ENCODE measurements at places on chromosomes 3 and 15. TPM values are rescaled to one million over a fixed set of nuclear protein-coding genes. Genes with fewer than 3 reads are reported as not detected.
A peak's percentile ranks its signal among the peaks of the same experiment; 100 is the strongest.

DNA sequence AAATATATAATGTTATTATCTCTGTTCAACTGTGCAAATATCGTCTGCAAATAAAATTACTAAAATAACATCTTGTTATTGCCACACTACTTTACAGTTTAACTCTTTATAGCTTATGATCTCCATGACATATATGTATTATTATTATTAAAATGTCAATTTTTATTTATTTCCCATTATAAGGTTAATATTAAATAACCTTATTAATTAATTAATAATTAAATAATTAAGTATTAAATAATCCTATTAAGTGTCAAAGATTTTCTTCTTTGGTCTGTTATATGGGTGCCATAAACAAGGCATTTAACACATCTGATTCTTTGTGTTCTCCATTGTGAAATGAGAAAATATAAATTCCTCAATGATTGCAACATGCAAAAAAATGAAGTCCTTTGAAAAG is 10.0 kb downstream of the BCHE start:
- no peak for DNase-seq

GRCh38 chr3:127819086-127819485 is 3.2 kb downstream of the MGLL start:
- DNase-seq: no peak

SYNPR gene
- total RNA-seq: not detected

GRCh38 chr3:157081626-157082210 is 78.2 kb downstream of the CCNL1 start:
- DNase-seq: peak; percentile 100

UBAP1L gene
- total RNA-seq: 4.5 TPM

TYRO3 gene
- total RNA-seq: 74.7 TPM

NDN gene
- 97.3 TPM for total RNA-seq

GRCh38 chr15:60576044-60576443 is 97.1 kb upstream of the ICE2 start:
- DNase-seq: no peak

CSTA gene
- not detected for total RNA-seq

CCK gene
- not detected for total RNA-seq

SLC6A11 gene
- 2.6 TPM for total RNA-seq

DNA sequence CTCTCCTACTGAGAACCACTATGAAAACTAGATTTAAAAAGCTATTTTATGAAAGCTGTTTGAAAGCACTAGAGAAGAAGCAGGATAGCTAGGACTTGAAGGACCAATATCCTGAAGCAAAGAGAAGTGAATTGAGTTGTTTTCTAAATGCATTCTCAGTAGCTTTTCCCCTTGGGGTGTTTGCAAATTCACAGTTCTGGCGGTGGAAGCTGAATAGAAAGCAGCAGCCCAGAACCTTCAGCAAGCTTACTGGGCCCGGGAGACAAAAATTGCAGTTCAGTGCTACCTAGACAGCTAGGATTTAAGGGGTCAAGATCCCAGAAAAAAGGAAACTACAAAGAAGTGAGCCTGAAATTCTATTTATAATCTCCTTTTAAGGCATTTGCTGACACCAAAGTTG is 31.3 kb upstream of the ANP32A start:
- DNase-seq: no peak

TM6SF1 gene
- total RNA-seq: 0.16 TPM

ARNT2 gene
- total RNA-seq: 57.1 TPM

DNA sequence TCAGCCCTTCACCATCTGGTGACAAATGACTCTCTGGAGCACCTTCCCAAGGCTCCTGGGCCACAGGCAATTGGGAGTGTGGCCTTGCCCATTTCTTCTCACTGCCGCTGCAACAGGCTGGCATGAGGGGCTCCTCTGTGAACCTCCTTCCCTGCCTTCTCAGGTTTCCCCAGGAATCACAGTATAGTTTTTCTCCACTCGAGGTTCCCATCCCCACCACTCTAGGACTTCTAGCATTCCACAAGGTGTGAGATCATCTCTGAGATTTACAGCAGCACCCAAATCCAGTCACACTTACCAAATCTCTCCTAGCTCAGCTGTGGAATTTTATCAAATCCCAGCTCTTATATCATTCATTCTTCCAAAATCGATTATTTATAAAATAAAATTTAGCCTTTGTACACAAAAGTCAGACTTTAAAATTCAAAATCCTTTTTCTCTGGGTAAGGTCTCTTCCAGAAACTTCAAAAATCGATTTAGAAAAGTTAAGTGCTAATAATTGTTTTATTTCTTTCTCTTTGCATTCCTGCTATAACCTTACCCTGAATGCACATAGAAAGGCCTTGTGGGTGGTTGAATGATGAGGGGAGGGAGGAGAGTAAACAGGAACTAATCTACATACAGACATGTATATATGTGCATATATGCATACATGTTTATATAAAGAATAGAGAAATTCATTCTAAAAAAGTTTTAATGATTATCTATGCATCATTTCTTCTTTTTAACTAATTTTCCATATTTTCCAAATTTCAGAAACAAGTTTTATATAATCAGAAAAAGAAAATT is 18.9 kb upstream of the ATP13A4 start:
- DNase-seq: no peak

GRCh38 chr3:158313338-158313927 is 203.5 kb downstream of the RSRC1 start:
- no peak for DNase-seq

PRICKLE2 gene
- total RNA-seq: 12.9 TPM

DNA sequence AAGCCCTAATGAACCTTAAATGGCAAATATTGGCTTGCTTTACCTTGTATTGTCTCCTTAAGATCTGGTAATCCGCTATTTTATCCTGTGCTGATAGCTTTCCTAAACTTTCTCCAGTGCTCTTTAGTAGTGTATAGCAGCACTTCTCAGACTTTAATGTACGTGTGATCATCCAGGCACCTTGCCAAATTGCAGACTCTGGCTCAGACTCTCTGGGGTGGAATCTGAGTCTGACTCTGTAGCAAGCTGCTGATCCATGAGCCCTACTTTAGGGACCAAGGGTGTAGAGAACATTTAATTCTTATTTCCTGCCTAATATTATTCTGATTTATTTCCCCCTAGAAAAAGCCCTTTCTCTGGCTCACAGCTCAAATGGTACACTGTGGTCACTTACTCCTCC is 518.8 kb upstream of the ZNF385D start:
- DNase-seq: no peak

CTXN2 gene
- 0.18 TPM for total RNA-seq

DNA sequence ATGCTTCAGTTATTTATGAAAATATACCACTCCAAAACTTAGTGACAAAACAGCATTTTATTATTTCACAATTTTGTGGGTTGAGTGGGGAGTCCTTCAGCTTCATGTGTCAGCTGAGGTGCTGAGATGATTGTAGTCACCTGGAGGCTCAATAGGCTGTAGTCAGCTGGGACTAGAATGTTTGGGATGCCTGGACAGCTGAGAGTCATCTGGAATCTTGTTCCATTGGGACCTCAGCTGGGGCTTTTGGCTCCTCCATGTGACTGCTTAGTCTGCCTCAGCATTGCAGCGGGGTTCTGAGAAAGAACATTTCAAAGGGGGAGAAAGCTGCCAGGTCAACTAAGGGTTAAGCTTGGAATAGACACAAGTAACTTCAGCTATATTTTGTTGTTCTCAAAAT is 13.4 kb downstream of the STT3B start:
- no peak for DNase-seq

CCNB2 gene
- 99.2 TPM for total RNA-seq

DNA sequence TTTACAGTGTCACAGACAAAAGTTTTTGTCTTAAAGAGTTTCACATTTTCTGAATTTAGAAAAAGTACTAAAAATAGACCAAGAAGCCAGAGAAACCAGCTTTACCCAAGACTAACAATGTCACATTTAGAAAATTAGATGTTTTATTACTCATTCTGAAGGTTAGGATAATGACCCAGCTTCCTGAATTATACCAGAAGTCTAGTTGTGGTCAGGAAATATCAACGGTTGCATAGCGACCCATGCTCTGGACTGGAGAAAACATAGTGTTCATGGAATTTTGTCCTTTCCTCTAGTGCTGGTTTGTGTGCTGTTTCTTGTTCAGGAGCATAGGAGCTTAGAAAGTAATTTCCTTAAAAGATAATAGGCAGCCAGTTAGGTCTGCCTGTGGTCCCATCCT is 59.0 kb downstream of the DPPA2 start:
- no peak for DNase-seq

MORC1 gene
- not detected for total RNA-seq

GRCh38 chr15:68594533-68595259 is 15.9 kb downstream of the CORO2B start:
- DNase-seq: no peak

TUSC7 gene
- not detected for total RNA-seq

ANKRD34C gene
- not detected for total RNA-seq

DNA sequence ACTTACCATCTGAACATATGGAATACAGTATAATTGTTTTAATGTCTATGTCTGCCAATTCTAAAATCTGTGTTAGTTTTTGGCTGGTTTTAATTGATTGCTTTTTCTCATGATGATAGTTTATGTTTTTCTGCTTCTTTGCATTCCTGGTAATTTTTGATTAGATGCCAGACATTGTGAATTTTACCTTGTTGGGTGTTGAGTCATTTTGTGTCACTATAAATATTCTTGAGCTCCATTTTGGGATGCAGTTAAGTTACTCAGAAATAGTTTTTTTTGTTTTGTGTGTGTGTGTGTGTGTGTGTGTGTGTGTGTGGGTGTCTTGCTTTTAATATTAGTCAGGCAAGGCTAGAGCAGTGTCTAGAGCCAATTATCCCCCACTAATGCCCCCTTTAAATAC is 818.8 kb upstream of the NR2F2 start:
- no peak for DNase-seq

DNA sequence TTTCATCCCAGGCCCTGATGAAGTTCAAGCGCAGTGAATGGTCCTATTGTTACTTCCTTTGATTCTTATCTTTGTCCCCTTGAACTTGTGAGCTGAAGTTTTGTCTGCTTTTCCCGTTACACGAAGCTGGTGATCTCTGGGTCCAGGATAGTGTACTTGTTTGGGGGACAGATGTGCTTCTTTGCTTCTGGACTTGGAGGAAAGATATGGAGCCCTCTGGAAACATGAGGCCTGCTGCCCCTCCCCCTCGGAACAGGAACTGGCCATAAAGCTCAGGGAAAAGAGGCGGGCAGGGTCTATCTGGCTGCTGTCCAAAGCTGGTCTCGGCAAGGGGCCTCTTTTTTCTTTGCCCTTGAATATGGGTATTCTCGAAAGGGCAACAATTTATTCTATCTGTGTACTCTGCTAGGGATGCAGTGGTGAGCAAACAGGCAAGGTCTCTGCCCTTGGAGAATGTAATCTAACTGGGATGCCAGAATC is 47.6 kb downstream of the IDH2 start:
- DNase-seq: no peak

DNA sequence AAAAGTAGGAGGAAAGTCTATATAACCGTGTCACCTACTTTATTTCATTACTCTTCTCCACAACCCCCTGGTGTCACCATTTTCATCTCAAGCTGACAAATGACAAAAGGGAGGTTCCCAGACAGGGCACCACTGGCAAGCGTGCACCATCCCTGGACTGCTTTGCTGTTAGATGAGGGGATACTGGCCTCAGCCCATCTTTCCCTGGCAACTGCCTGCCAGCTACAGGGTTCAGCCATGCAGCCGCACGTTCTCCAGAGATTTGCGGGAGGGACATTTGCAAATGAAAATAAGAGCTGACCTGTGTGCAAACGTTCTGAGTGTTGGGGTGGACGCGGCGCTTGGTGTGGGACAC is 660 bp downstream of the UROC1 start:
- DNase-seq: no peak

GRCh38 chr3:183584246-183584913 is 28.9 kb upstream of the KLHL6 start:
- no peak for DNase-seq

GRCh38 chr3:102112704-102113230 is 263.5 kb downstream of the NFKBIZ start:
- no peak for DNase-seq

TMOD2 gene
- 18.9 TPM for total RNA-seq

KCNAB1 gene
- 0.79 TPM for total RNA-seq

ZMAT3 gene
- total RNA-seq: 9.8 TPM

- no peak for DNase-seq
Observed at GRCh38 chr15:90022345-90022744, 21.2 kb downstream of the ZNF710 start.

- no peak for DNase-seq
Observed at GRCh38 chr3:133208184-133208583, 170.0 kb downstream of the TMEM108 start.

POPDC2 gene
- total RNA-seq: 3.8 TPM

GRCh38 chr3:194057570-194058188 is 78.3 kb upstream of the HES1 start:
- no peak for DNase-seq

DNA sequence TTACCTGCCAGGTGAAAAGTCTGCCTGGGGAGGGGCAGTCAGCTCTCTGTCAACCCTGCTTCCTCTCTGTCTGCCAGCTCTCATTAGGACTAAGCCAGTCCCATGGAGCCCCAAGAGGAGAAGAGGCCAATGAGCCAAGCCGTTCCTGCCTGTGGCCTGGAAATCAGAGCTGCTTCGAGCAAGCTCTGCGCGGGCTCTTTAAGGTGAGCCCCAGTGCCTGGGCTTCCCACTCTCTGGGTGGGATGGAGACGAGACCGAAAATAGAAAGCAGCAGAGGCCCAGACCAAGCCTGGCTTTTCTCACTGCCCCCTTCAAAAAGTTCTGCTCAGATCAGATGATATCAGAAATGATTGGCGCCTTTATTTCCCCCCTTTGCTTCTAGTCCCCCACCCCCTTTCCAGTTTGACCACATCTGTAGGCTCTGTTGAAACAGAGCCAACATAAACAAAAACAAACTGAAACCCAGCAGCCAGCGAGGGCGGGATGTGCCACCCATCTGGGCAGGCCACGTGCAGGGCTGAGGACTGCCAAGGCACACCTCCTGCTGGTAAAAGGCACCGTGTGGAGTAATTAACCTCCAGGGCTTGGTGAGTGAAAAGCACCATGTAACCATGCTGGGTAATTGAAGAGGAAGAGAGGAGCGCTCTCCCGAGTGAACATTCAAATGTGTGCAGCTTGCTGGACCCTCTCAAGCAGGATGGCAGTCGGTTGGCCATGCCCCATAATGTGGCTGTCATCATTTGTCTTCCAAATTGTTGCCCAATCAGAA is 471.0 kb upstream of the PROK2 start:
- no peak for DNase-seq

NISCH gene
- total RNA-seq: 166 TPM

- no peak for DNase-seq
Observed at GRCh38 chr3:59412516-59412915, 362.7 kb upstream of the CFAP20DC start.

GRCh38 chr15:98753726-98754656 is 105.7 kb downstream of the IGF1R start:
- no peak for DNase-seq

GRCh38 chr15:27871078-27871901 is 227.8 kb downstream of the OCA2 start:
- DNase-seq: no peak

Measured in neural crest cell (in vitro differentiated cells).